ENCODE measurements at places on chromosomes 6 and 20. TPM values are rescaled to one million over a fixed set of nuclear protein-coding genes. Genes with fewer than 3 reads are reported as not detected.

GRCh38 chr6:170134031-170134470 is 156.8 kb downstream of the DLL1 start:
- DNase-seq: no peak

DNA sequence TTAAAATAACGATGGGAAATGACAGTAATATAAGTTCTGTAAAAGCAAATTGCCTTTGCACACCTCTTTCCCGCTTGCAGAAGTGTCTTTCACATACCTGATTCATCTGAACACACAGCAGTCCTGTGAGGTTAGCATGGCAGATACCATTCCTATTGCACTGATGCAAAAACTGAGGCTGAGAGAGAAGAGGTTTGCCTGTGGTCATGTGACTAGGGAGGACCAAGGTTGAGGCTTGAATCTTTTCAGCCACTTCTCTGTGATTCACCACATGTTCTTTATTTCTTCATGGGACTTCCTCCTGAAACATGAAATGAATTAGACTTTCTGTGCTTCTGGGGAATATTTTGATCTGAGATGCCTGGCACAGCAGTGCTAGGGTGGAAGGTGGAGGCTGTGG is 92.9 kb downstream of the VEGFA start:
- no peak for DNase-seq

DNA sequence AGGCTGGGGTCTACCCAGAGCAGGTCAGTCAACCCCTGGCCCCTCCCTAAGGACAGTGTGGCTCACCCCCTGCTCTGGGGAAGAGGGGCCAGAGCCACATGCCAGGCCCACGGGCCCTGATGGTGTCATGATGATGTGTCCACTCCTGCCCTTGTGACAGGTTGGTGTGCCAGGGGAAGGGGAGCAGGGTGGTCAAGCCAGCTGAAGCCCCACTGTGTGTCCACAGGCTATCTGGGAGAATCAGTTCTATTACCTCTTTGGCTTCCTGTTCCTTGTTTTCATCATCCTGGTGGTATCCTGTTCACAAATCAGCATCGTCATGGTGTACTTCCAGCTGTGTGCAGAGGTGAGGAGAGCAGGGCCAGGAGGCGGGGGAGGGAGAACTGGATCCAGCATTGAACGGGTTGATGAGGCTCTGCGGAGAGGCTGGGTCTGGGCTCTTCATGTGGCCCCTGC is 47.7 kb downstream of the PLAGL2 start:
- DNase-seq: no peak

- no peak for DNase-seq
These were observed 29.1 kb downstream of the RREB1 start for GRCh38 chr6:7136859-7137334.

DNA sequence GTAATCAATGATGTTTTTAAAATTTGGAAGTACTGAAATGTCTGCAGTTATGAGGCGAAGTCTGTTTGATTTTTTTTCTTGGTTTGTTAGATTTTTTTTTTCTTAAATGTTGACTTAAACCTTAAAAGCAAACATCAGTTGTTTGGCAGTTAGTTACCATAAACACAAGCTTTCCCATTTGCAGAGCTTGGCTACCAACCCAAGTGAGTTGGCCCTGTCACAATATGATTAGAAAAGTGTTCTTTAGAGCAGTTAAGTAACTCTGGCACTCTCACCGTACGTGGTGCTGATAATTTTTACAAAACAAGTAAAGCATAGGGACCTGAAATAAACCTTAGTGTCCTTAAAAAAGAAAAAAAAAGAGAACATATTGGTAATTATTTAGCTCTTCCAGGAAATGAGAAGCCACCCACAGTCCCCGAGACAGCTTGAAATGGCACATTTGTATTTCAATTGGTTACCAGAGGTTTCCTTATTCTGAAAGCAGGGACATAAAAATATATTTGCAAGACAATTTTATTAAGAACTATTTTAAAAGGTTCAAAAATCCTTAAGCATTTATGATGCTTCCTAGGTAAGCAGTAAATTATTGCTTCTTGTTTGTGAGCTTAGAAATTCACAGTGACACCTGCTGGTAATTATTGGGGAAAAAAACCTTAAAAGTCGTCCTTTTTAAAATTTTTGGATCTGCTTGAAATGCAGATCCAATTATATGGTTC is 3.9 kb downstream of the HEY2 start:
- DNase-seq: no peak

DNA sequence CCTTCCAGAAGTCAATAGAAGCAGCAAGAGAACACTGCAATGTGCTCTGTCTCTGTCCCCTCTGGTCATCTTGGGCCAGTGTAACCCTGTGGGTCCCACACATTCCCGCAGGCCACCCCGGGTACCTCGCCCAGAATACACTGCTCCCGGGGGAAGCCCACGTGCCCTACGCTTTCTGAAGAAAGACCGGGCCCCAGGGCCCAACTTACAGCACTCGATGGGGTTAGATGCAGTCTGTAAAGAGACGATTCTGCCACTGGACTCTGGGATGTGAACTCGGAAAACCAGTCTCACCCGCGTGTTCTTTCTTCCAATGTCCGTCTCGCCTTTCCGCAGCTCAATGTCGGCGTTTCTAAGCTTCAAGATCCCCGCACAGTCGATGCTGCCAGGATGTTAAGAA is 68.7 kb downstream of the NFATC2 start:
- DNase-seq: no peak

BPIFA1 gene
- not detected for total RNA-seq
